ENCODE measurements at places on chromosomes 12 and 14.

- no peak for DNase-seq
Measured at GRCh38 chr12:68743356-68743755, 2.6 kb upstream of the SLC35E3 start.

DNA sequence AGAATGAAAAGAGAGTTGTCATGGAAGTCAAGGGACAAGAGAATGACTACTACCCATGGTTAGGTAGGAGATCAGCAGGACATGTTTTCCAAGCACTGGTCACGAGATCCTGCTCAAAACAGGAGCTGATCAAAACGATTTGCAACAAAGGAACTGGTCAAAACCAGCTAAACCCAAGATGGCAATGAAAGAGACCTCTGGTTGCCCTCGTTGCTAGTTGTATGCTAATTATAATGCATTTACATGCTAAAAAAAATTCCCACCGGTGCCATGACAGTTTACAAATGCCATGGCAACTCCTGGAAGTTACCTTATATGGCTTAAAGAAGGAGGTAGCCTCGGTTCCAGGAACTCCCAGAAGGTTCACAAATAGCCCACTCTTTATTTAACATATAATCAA, 95.0 kb upstream of the OTX2 start:
- DNase-seq = no peak

- DNase-seq = no peak
Measured at GRCh38 chr14:87133073-87133801, 859.7 kb downstream of the GALC start.

DNA sequence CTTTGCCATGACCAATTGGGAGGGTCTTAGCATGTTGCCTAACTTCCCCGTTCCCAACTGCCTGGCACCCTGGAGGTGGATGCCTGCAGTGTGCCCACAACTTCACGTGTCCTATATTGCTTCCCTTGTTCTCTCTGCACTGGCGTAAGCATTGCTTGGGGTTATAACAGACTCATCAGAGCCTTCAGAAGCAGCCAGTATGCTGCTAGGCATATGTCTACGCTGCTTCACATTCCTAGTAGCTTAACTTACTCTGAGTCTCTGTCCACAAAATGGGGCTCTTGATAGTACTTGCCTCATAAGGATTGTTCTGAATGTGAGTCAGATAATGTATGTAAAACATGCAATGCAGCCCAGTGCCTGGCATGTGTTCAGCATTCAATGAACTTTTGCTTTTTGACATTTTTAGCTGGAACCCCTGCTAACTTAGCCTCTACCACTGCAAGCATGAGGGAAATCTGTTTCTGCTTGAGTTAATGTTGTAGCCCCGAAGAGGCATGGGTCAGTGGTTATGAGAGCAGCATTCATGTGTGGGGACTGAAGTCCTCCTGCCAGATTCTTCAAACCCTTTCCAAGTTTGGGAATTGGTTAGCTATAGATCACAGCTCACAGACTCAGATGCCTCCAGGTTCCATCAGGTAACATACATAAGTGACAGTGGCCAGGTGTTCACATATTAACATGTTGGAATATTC, 2.8 kb downstream of the SLC5A8 start:
- no peak for DNase-seq

DNA sequence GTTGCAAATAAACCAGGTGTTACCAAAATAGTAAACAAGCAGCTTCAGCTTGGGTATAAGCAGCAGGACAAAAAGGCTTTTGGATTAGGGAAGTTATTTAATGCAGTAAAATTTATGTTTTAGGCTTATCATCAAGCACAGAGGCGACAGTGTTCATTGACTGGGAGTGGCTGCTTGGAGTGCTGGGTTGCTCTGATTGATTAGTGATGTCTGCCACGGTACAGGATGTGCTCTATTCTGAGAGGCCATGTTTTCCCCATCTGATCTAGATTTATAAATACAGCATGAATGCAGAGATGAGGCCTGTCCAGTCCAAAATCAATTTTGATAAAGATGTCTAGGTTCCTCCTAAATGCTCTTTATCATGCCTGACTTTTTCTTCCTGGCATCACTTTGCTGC, 83.5 kb downstream of the MAP1LC3B2 start:
- DNase-seq = no peak

DNA sequence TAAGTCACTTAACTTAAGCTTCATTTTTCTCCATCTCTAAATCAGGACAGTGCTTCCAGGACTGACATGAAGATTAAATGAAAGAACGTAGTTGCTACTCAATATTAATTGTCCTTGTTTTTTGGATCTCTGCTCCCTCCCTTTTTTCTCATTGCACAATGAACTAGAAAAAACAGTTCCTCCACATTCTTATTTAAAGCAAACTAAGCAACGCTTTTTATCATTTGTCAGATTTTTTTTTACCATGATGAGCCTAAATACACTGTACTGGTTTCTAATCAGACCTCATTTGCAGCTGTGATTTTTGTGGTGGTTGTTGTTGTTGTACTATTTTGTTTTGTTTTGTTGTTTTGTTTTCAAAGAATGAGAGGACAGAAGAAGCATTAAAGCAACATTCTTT, 23.2 kb upstream of the PARP11 start:
- no peak for DNase-seq

DNA sequence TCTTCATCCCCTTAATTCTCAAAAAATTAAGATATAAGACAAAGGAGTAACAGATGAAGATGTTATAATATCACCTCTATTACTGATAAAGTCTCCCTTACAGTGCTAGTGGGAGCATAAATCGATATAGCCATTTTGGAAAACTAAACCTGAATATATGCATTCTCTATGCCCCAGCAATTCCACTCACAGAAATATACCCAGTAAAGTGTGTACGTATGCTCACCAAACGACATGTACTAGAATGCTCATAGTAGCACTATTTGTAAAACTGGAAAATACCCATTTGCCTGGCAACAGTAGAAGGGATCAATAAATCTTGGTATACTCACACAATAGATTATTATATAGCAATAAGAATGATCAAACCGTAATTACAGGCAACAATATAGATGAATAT, 44.0 kb upstream of the HIF1A start:
- no peak for DNase-seq

DNA sequence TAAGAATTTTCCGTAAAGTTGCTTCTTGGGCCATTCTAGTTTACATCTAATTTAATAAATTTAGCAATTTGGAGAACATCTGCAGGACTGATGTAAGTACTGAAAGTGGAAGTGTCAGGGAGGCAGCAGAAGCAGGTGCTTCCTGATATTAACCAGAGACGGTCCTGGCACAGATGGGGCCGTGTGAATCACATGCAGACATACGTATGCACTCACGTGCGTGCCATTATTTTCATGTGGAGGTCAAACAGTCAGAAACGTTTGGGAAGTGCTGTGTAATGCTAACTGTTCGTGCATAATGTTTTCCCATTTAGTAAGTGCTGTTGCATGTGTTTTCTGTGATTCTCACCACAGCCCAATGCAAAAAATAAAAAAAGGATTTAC, 87.8 kb upstream of the DYNC1H1 start:
- DNase-seq = no peak

- DNase-seq = no peak
Measured at GRCh38 chr12:23236066-23236780, 611.3 kb downstream of the ETNK1 start.
